ENCODE measurements at places on chromosomes 2 and 18.
A peak's percentile ranks its signal among the peaks of the same experiment; 100 is the strongest.

DNA sequence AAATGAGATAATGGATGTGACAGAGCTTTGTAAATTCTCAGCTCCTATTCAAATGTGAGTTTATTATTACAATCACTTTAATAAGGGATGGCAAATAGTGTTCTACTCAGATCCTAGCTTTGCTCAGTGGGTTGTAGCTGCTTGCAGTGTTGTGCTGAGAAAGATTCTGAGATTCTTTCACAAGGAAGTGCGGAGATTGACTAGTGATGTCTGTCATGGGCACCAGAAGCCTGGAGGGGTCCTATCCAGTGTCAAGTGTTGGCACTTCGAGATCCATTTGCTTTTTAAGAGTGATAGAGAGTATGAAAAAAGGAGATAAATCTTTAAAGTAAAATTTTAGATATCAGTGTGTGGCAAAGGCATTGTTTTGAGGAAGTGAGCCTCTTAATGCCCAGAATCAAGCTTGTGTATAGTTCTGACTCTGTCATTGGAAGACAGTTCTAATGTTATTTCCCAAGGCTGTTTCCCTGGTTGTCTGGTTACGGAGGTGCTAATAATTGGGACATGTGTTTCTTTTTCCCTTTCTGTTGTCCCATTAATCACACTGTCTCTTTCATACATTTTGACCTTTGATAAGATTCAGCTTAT is 181.7 kb upstream of the SPRED2 start:
- ATAC-seq: no peak

GRCh38 chr2:201194097-201194496 is 11.2 kb downstream of the CASP10 start:
- ATAC-seq: peak; percentile 94

DNA sequence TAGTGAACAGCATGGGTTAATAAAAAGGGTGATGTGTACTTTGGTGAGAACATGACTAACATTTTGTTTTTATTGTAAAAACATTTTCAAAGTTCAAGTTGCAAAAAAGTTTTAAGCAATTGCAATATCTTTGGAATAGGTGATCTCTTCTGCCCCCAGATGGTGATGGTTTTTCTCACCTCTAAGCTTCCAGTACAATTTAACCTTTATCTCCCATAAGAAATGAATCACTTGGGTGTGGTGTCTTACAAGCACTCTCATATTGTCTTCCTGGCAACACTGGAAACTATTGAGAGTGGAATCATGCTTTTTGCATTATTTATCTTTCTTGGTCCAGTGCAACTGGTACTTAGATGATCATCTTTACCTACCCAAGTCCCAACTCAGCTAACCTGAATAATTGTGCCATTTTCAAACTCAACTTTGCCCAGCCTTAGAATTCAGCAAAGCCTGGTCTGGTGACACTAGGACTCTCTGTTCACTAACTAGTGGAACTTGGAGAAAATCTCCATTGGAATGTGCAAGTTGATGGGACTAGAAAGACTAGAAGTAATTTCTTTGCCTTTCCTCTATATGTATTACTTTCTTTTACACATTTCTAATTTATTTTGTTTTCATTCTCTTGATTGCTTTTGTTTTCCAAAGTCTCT is 964.7 kb upstream of the ZEB2 start:
- no peak for ATAC-seq

- ATAC-seq: peak; percentile 84
Observed at GRCh38 chr18:12839526-12840196, 44.4 kb downstream of the PTPN2 start.

GRCh38 chr2:230267059-230267458 is 41.5 kb downstream of the SP140 start:
- no peak for ATAC-seq

DNA sequence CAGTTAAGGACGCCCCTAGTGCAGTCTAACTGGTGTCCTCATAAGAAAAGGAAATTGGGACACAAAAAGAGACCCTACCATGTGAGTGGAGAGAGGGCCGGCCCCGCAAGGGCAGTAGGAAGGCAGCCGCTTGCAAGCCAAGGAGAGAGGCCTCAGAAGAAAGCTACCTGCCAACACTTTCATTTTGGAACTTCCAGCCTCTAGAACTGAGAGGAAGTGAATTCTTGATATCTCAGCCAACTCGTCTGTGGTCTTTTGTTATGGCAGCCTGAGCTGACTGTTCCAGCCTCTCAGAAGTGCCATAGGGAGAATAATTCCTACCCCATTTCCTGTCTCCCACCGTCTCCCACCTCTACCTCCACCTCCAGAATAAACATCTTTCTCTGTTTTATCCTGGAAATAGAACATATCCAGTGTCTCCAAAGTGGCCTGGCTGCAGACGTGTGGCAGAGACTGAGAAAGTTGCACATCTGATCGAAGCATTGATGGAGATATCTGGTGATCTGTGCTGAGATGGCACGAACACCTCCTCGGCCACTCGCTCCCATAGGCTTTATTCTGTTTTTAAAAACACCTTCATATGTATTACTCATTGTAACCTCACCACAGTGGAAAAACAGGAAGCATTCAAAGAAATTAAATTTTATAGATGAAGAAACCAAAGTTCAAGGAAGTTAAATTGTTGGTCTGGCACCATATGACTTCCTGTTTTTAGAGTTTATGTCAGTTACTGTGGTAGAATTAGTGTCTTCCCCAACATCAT is 39.5 kb upstream of the MARCO start:
- ATAC-seq: peak; percentile 27

DNA sequence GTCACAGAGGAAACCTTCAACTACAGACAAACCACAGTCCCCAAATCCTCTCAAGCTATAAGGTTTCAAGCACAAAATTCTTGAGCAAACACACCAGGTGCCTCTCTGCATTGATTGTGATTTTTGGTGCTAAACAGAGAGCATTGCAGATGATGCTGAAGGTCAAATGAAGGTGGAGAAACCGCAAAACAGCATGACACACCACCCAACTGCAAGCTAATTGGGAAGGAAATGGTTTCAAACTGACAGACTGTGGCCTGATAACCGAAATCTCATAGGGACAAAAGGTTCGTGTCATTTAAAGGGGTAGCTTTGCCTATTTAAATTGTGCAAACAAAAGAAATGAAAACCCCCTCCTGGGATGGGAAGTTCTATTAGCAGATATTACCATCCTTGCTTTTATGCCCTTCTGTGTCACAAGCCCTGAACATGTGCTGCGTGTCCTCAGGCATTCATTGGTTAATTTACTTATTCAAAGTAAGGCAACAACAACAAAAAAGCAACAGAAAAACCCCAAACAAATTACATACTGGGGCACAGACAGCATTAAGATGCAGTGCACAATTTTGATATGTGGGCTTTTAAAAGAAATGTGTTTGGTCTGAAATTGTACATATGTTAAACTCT is 154.9 kb downstream of the AQP4 start:
- ATAC-seq: no peak

DNA sequence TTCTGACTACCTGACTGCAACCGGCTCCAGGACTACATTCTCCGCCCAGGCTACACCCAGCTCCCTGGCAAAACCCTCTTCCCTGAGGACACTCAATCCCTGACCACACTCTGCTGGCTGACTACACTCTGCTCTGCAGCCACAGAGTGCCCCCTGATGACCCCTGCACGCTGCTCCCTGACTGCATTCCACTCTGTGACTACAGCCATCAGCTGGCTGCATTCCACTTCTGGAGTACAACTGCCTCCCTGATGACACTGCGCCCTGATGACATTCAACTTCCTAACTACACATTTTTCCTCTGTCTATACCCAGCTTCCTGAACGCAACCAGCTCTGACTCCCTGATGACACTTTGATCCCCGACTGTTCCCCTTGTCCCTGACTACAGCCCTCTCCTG is 71.3 kb upstream of the NRXN1 start:
- ATAC-seq: no peak

DNA sequence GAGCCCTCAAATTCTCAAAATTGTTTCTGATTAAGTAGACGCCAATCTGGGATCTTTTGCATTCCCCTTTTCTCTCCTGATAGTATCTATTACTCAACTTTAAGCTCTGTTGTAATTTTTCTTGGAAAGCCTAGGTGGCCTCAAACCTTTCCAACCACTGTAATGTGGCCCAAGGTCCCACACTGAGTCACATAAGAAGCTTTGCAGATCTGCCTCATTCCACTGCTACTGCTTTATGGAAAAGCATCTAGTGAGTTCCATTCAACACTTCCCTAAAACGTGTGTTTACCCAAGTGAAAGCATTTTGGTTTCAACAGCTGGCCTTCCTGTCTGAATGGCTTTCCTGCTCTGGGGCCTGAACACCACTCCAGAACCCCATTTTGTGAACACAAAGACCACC is 493.6 kb upstream of the SPHKAP start:
- ATAC-seq: no peak

DNA sequence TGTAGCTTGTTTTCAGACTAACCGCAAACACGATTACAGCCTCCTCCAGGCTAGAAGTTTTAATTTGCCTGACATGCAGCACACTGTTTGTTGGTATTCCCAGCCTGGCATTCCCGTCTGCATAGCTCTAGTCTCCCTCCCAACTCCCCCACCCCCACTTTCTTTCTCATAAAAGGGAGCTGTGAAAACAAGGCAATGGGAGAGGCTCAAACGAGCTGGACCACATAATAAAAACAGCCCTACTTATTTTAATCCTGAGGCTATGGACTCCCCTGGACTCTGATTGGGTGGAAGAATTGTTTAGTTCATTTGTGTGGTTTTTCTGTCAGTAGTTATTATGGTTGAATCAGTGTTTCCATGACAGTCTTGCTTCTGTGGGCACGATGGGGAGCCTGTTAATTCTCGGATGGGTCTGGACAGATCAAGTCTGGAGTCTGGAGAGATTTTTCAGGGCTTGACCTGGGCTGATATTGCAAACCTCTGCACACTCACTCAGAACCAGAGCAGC is 1.2 kb downstream of the STON1 start:
- peak; percentile 32 for ATAC-seq

DNA sequence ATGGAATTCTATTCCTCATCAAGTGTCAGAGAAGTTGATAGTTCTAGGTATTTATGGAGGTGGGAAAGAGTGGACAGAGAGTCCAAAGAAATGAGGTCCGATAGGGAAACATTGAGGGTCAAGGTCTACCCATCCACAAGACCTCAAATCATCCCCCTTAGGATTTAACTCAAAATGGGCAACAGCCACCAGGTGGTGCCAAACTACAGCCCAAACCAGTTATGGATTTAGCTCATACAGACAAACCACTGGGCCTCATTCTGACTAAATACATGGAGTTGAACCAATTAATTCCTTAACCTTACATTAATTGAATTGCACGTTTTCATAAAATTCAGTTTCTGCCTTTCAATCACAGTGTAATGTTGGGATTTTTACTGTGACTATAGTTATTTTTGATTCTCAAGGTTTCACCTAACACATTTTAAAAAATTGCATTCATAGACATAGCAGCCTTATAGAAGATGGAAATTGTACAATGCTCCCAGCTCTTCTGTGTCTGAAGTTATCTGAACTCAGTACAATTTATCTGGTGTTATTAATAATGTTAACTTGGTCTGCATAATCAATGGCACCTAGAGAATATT is 98.2 kb upstream of the HNMT start:
- ATAC-seq: peak; percentile 36

DNA sequence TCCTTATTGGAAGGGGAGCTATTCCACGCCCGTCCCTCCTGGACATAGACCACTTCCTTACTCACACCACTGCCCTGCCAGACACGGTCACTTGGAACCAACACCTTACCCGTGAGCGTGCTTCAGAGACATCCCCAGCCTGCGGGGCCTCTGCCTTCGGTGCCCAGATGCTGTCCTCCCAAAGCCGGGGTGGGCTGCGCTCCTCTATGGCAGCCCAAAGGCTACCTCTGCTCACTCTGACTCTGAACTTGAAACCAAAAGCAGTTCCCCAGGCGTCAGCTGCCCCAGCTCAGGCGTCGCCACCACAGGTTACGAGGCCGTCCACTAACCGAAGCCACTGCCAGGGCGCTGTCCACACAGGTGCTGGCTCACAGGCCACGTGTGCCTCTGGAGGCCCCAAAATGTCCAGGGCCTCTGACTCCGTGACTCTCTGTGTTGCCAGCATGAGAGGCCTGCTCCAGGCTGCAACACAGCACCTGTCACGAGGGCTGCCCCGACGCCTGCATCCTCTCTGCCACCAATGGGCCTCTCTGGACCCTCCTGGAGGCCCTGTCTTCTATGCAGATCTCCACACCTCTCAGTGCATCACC is 23.8 kb downstream of the HDAC4 start:
- ATAC-seq: no peak

DNA sequence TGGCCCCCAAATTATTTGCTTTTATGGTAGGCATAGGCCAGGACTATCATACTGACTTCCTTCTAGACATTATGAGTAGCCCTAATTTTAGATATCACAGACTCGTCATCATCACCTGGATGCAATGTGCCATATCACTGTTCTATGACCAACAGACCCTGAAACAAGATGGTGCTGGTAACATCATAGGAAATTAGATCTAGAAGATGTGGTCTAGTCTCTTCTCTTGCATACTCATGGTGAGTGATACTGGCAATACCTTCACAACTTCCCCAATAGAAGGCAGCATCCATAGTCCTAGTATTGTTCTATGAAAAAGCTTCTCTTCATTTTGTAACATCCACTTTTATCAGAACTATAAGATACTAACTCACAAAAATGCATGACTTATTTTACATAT is 116.3 kb upstream of the ITGA4 start:
- ATAC-seq: no peak

DNA sequence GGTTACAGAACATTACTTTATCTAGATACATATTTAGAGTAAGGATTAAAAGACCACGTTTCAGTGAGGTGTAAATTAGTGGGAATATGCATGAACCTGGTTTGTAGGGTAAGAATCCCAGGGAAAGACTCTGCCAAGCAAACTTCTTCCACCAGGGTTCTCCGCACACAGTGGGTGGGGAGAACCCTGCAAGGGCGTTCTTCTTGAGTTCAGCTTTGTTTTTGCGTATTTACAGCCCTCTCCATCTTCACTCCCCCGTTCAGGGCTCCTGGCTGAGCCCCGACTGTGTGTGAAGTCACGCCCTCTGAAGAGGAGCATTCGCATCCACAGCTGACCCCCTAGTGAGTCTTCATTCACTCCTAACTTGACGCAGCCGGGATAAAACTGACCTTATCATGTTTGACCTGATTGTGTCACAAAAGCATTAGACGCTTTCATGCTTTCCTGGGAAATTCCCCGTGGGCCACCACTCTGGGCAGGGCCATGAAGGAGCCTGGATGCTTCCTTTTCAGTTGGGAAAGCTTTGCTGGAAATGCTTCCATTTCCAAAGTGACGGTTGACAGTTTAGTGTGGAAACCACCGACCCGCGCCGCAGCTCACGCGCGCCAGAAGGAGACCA is 1.0 kb downstream of the ALKAL2 start:
- ATAC-seq: no peak

DNA sequence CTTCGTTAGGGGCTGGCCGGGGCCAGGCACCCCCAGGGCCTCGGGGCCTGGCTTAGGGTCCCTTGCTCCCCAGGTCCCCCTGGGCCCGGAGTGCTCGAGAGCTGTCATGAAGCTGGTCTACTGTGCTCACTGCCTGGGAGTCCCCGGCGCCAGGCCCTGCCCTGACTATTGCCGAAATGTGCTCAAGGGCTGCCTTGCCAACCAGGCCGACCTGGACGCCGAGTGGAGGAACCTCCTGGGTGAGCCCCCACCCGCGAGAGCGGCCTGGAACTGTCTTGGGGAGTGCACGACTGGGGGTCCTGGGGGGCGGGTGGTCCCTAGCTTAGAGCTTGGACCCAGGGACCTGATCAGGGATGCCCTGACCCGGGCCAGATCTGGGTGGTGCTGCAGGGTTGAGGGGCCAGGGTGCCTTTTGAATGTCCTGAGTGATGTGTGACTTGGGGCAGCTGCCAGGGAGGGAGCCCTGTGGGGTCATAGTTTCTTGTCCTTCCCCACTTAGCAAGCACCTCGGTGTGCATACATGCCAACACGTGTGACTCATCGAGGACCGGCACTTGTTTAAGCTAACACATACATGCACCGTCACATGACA is 27.9 kb downstream of the GPC1 start:
- ATAC-seq: no peak

Measured in activated CD4-positive, CD25-positive, alpha-beta regulatory T cell treated with anti-CD3 and anti-CD28 coated beads, Interleukin-2, amount 50 U/mL, for 24 hours (primary cell).